ENCODE measurements at places on chromosomes 2 and 18.

DNA sequence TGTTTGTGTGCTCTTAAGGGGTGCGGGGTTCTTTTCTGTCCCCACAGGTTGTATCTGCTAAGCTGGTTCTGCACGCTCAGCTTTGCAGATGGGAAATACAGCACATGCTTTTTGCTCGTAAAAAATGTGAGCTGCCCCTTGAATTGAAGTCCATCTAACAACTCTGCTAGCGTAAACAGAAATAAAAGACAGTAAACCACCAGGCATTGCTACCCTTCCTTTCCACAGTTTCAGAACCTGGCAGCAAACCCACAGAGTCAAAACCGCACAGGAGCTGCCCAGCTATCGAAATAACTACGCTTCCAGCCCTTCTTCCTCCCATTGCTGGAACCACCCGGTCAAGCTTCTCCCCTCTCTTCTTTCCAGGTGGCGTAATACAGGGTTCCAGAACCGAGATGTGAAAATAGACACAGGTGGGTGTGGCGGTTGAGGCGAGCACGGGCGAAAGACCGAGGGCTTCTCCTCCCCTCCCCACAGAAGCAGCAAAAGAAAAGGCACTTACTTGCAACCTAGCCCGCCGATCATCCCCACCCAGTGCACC is 479 bp downstream of the SCN9A start:
- DNase-seq, result no peak

DNA sequence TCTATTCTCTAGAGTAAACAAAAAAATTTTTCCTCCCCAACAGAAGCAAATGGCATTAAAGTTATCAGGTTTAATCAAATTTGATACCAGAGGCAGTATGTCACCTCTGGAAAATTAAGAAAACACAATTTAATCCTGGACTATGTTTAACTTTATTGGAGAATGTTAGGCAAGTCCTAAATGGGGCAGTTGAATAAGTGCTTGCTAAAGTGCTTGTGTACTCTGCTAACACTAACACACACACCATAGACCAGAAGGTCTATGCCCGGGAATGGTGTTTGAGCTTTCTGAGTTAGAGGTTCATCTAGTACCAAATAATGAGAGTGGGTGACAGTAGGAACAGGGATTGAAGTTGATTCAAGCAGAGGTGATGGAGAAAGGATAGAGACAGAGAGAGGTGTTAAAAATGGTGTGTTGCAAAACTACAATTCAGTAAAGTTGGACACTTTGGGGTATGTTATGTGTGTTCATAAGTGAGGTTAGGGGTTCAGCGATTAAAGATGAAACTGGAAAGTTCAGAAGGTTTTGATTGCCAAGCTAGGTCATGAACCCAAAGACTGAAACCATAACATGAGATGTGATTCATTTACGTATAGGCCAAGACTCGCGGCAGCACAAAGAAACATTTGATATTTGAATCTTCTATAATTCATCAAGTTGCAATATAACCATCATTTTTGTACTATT is 40.5 kb upstream of the PEX13 start:
- no peak for DNase-seq

- no peak for DNase-seq
These were observed 558 bp upstream of the GAREM2 start for GRCh38 chr2:26172189-26172870.

- no peak for DNase-seq
These were observed 20.0 kb upstream of the NFE2L2 start for GRCh38 chr2:177284531-177284930.

GRCh38 chr2:178482437-178482836 is 2.2 kb downstream of the PLEKHA3 start:
- DNase-seq, result no peak

GRCh38 chr2:43569921-43570320 is 25.9 kb downstream of the THADA start:
- no peak for DNase-seq

- DNase-seq, result no peak
These were observed 136.8 kb upstream of the EPHA4 start for GRCh38 chr2:221708902-221709301.

- no peak for DNase-seq
These were observed 61.3 kb upstream of the SH3RF3 start for GRCh38 chr2:109067631-109068125.

DNA sequence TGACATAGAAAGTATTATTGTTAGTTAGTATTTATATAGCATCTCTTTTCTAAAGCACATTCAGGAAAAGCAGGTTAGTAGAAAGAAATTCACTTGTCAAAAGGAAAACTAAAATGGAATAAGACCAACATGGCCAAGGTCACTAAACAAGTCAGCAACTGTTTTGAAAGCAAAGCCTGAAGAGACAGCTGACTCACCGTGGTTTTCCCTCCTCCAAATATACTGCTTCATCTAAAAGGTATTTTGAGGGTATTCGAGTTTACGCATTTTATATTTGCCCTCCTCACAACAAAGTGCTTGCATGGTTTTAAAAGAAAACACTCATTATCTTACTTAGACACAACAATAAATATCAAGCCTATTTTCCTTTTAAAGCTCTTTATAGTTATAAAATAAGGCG is 24.0 kb downstream of the ZNF385B start:
- peak; percentile 63 for DNase-seq

- DNase-seq, result no peak
These were observed 266.2 kb upstream of the SLC39A10 start for GRCh38 chr2:195390686-195391321.

Data from HS-5 (cell line).